Amygdala (tissue), 56 donors: ENCODE measurements at places on chromosomes 2 and 18.

DNA sequence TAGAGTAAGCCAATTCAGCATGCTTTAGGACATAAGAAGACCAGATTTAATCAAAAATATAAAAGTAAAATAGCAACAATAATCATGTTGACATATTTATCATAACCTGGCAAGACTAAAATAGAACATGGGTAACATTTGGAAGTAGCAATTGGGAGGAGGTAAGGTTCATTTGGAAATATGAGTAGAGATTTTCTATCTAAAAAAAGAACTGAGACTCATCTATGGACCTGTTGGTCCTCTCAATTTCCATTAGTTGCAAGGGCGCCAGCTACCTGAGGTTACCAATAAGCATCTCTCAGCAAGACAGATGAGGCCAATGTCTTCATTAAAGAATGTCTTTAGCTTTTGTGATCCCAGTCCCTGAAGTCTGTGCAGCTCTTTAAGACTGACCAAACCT lies 196.0 kb downstream of the IRS1 start:
- DNase-seq: no peak

DNA sequence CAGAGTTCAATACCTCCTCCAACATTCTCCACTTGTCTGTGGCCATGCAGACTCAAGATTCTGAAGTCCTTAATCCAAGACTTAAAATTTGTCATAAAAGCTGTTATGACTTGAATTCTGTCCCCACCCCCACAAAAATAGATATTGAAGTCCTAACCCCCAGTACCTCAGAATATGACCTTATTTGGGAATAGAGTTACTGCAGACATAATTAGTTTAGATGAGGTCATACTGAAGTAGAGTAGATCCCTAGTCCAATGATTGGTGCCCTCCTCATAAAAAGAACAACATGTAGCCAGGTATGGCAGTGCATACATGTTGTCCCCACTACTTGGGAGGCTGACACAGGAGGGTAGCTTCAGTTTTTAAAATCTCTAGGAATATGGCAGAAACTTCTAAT lies 9.2 kb downstream of the TPGS2 start:
- DNase-seq: no peak

- DNase-seq: peak; percentile 1
Observed at GRCh38 chr18:63850020-63850419, 37.5 kb upstream of the SERPINB2 start.

GRCh38 chr2:85266146-85267041 lies 61.4 kb downstream of the TGOLN2 start:
- DNase-seq: peak; percentile 11

DNA sequence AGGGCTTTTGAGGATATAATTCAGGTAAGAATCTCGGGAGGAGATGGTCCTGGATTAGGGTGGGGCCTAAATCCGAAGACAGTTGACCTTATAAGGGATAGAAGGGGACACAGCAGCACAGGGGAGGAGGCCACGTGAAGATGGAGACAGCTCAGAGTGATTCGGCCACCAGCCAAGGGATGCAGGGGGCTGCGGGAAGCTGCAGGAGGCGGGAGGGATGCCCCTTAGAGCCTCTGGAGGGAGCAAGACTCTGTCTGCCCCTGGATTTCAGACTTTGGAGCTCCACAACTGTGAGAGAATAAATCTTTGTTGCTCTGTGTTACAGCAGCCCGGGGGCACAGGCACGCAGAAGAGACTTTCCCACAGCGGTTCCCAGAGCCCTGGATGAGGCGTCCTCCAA lies 143.7 kb downstream of the ASB1 start:
- no peak for DNase-seq

GRCh38 chr2:46701152-46701551 lies 214.5 kb downstream of the MCFD2 start:
- DNase-seq: no peak

DNA sequence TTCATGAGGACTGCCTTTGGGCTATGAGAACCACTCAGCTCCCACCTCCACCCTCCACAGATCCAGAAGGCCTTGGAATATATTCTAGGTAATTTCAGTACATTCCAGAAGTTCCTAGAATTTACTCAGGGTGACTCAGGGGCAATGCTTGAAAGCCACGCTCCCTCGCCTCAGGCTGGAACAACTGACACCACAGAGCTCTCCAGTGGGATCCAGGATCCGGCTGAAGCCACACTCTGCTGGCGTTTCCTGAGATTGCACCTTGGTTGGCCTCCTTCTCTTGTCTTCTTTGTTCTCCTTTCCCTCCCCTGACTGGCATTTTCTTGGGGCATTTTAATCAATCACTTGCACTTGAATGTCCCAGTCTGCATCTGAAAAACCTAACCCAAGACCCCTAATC lies 92.6 kb upstream of the KCNE4 start:
- no peak for DNase-seq

GRCh38 chr2:161115205-161115604 lies 45.0 kb upstream of the TANK start:
- no peak for DNase-seq

GRCh38 chr18:711310-711656 lies 1.1 kb downstream of the ENOSF1 start:
- DNase-seq: no peak

DNA sequence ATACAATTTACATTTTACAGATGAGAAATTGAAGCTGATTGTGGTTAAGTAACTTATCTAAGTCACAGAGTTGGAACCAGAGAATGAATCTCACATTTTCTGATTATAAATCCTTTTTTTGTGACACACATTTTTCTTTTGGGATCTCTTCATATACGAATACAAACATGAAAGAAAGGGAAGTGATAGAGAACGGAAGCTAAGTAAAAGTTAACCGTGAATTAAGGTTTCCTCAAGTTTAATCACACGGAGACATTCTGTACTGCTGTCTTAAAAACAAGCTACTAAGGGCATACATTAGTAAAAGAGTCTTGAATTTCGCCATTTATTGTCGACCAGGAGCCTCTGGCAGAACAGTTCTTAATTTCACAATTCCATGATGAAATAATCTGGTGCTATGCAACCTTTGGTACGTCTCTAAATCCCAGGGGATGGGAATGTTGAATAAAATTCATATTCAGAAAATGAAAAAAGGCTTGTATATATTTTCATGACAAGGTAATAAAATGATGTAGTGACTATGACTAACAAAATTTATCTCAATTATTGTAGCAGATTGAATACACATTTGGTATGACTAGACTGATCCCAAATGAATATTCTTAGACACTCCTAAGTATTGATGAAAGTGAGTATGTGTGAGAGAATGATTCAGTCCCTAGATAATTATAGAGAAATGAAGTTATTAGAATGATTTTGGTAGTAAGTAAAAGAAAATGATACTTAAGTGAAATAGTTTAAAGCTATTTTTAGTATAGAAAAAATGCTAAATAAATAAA lies 40.3 kb upstream of the ZSWIM2 start:
- DNase-seq: no peak

DNA sequence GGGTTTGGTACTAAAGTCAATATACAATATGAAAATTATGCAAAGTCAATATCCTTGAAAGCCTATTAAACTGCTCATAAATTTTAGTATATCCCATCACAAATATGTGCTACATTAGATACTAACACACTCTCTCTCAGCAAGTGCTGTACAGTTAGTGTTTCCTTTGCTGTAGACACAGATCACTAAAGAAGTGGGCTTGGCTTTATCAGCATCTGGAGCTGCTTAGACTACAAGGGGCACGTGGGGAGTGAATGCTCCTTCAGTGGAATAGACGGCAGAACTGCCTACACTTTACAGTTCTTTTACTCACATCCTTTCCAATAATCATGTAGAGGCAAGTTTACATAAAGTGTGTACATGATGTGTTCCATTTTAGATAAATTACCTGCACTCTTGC lies 26.0 kb upstream of the EFEMP1 start:
- DNase-seq: no peak

GRCh38 chr18:79856119-79857007 lies 58.6 kb downstream of the KCNG2 start:
- DNase-seq: no peak

GRCh38 chr2:241947876-241948275 lies 78.3 kb downstream of the RTP5 start:
- DNase-seq: no peak

- DNase-seq: no peak
Observed at GRCh38 chr2:166775176-166775575, 113.1 kb upstream of the XIRP2 start.

- DNase-seq: no peak
Observed at GRCh38 chr2:26640331-26640745, 828 bp downstream of the CIB4 start.

GRCh38 chr18:48928787-48929186 lies 22.0 kb downstream of the SMAD7 start:
- peak; percentile 30 for DNase-seq

DNA sequence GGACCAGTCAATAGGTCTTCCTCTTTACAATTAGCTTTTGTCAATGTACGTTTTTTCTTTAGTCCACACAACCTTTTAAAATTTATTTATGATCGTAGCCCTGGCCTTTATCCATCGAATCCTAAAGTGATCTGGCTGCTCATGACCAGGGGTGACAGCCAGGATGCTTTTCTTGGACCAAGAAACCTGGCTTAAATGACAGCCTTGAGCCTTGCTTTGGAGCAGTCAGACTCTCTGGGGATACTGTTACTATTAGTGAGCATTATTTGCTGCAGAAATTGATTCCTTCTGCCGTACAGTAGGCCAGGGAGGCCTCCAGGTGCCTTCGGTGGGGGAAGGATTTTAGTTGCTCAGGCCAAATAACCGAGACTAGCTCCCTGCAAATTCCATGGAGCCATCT lies 70.2 kb downstream of the AGAP1 start:
- DNase-seq: no peak

DNA sequence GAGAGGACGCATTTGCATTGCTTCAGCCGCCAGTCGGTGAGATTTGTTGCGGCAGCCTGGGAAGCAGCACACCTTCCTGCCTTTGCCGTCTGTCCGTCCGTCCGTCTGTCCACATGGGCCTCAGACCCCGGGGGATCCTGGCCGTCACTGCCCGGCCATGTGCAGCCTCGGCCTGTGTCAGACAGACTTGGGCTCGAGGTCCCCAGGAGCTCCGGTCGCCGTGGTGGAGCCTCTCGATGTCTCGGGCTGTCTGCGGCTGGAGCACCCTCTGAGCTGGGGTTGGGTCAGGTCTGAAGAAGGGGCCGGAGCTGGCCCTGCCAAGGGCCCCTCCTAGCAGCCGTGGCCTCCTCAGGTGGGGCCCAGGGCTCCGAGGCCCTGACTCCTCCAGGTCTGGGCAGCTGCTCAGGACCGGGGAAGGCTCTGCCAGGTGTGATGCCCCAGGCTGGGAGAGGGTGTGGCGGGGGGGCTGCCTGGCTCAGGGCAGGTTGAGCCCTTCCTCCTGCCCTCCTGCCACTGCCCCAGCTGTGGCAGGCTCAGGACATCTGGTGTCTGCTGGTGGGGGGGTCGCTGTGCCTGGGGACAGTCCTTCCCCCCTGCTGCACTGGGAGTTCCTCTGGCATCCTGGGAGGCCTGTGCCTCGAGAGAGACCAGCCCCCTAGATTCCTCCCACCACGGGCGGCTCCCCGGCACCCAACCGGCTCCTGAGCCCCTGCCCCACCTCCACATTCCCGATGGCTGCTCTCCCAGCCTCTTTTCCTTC lies 11.8 kb downstream of the NEU4 start:
- DNase-seq: no peak

- no peak for DNase-seq
Observed at GRCh38 chr2:102442967-102443828, 20.2 kb downstream of the IL18RAP start.

DNA sequence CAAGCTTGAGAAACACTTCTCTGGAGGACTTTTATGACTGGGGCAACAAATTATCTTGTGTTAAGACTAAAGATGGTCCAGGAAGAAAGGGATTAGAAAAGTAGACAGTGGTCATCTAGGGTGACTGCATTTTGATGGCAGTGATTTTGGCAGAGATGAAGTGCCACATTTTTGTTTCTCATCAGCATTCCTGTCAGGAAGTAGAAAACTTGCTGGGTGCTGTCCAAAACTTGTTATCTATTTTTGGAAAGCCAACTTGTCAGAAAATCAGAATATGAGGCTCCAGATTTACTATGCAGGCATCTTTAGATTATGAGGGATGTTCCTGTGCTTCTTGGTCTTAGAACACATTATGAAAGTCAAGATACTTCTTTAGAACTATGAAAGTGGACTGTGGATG lies 29.0 kb upstream of the CALCRL start:
- DNase-seq: no peak

- no peak for DNase-seq
Observed at GRCh38 chr2:3712424-3712823, 9.0 kb downstream of the DCDC2C start.

DNA sequence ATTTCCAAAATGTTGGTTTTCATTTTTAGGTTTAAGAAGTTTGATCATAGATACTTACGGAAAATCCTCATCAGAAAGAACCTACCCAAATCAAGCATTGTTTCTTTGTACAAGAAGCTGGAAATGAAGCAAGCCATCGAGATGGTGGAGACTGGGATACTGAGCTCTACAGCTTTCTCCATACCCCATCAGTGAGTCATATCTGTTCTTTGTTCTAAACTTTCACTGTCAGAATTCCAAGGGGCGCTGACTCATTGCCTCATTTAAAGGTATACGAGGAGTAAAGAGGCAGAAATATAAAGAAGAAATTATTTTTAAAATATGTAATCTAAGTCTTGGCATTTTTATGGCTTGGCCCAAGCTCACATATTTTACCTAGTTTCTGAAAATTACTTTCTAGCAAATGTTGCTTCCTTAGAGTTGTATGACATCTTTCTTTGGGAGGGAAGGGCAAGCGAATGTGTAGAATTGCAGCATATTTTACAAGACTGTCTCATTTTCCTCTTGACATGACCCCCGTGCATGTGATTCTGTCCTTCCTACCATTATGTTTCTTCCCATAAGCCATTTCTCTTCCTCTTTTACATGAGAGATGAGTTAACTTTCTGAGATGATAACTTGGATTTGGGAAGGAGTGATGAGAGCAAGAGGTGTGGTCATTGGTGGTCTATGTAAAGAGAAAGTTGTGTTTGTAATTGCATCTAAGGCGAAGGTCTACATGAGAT lies 41.2 kb downstream of the SLC9A4 start:
- DNase-seq: no peak

DNA sequence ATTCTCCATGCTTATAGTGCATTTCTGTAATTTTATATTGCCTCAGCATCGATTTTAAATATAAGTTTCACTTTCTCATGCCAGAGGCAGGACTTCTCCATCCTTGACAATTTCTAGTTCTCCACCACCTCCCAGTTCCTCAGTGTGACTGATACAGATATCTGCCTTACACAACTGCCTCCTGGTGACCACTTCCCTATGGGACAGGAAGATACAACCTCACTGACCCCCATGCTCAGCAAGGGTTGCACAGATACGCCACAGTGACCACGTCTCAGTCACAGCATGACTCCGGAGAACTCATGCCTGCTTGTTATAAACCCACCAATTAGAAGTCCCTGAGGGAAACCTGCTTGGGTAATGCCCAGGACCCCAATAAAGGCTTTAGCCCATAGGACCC lies 284.0 kb upstream of the MC4R start:
- no peak for DNase-seq

DNA sequence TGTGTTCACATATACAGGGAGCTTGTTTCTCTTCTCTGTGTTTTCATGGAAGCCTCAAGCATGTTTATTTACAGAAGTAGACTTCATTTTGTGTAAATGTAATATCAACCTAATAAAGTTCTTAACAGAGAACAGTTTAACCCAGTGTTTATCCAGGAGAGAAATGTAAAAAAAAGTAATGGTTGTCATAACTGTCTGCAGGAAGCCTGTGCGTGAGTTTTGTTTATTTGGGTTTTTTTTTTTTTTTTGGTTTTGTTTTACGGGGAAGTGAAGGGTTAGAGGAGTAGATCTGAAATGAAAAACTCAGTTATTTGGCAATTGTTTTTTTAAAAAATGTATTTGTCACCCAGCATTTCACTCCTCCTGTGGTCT lies 124.7 kb downstream of the RAPGEF4 start:
- no peak for DNase-seq
